ENCODE measurements at places on chromosomes 13 and 19.

- no peak for DNase-seq
These were observed 836.4 kb upstream of the GPC6 start for GRCh38 chr13:92390217-92390616.

DNA sequence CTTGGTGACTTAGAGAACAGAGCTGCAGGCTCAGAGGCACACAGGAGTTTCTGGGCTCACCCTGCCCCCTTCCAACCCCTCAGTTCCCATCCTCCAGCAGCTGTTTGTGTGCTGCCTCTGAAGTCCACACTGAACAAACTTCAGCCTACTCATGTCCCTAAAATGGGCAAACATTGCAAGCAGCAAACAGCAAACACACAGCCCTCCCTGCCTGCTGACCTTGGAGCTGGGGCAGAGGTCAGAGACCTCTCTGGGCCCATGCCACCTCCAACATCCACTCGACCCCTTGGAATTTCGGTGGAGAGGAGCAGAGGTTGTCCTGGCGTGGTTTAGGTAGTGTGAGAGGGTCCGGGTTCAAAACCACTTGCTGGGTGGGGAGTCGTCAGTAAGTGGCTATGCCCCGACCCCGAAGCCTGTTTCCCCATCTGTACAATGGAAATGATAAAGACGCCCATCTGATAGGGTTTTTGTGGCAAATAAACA is 9.9 kb downstream of the APOC1 start:
- no peak for DNase-seq

GRCh38 chr19:2743099-2743498 is 3.3 kb upstream of the SLC39A3 start:
- DNase-seq: no peak

- DNase-seq: no peak
These were observed 4.7 kb upstream of the ZNF444 start for GRCh38 chr19:56136362-56136761.

Data from NCI-H1694 (cell line).